ENCODE measurements at places on chromosomes 11 and 22. TPM values are rescaled to one million over a fixed set of nuclear protein-coding genes. Genes with fewer than 3 reads are reported as not detected.

GRCh38 chr11:66686100-66686785 lies 8.6 kb upstream of the RBM4B start:
- H3K4me3 ChIP-seq, result no peak overlapping the region
- H3K27ac ChIP-seq, result no peak overlapping the region
- no peaks in the 10 kb centered on the region for H3K36me3 ChIP-seq
- no peak for DNase-seq

DNA sequence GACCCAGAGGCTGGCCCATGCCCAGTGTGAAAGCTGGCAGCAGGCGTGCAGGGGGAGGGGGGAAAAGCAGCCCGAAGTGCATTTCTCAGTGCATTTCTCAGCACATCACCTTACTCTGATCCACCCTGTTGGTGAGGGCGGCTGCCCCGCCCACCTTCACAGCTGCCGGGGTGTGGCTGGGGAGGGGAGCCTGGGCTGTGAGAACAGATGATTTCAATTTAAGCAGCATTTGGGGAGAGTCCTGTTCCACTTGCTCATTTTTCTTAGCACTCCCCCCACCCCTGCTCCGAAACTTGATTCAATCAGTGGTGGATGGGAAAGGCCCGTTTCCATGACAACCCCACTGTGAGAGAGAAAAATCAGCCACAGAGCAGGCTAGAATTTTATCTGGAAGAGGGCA lies 84.8 kb downstream of the SNX19 start:
- no peaks in the 10 kb centered on the region for H3K27me3 ChIP-seq
- H3K4me3 ChIP-seq, result no peak overlapping the region
- peaks cover 24% of the 10 kb centered on the region for H3K4me1 ChIP-seq

DNA sequence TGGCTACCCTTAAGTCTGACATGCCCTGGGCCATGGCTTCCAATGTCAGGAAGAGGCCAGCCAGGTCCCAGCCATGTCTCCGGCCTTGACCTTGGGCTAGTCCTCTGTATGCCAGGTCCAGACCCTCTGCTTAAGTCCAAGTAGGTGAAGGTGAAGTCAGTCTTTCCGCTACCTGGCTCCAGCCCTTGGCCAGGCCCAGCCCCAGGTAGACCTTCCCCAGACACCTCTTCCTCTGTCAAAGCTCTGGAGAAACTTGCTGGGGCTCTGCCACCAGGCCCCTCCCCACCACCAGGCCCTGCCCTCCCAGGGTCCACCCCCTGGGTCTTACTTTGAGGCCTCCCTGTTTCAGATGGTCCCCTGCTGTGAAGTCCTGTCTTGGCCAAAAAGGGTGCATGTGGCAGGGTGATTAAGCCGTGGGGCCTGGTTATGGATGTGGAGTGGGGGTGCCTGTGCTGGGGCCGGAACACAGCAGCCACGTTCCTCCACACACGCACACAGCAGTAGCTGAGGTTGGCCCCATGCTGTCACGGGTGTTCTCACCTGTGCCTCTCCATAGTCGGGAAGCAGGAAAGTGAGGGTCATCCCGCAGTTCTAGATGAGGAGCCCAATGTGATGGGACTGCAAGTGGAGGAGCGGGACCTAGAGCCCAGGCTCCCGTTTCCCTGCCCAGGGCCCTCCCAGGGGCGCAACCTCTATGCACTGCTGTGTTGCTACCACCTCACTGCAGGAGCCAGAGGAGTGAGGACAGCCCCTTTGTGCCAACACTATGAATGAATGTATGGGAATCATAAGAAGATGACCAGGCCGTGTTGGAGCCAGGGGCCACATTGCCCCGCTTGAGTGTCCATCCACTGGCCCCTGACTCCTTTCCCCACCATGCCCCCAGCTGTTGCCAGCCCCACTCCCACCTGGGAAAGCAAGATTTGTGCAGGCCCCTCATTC lies 72.2 kb downstream of the LINC01488 start:
- H3K27ac ChIP-seq, result no peak overlapping the region
- H3K4me3 ChIP-seq, result no peak overlapping the region
- no peaks in the 10 kb centered on the region for H3K4me1 ChIP-seq
- no peak for DNase-seq
- H3K27me3 ChIP-seq, result no peaks in the 10 kb centered on the region

DNA sequence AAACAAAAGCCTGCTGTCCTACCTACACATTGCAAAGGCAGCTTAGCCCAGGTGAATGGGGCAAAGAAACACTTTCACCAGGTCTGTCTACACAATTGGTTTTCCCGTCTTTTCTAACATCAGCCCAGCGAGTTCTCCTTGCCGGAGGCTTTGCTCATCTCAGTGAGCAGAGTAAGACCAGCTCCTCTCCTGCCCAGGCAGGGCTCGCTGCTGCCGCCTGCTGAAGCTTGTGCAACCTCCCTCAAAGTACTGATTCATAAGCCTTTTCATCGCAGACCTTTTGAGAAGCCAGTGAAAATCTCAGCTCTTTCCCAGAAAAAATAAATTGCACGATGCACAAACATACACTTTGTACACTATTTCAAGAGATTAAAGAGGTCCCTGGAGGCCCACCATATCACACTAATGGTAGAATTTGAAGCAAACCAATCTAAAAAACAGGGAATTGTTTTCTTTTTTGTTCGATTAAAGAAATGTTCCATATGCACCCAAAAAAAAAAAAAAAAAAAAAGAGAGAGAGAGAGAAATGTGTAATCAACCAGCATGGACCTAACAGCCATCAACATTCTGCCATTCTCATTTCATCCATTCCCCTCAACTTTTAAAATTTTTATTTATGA lies 328.1 kb upstream of the MPPED2 start:
- DNase-seq, result peak; percentile 52
- no peaks in the 10 kb centered on the region for H3K27me3 ChIP-seq
- no peak overlapping the region for H3K27ac ChIP-seq
- H3K4me1 ChIP-seq, result no peaks in the 10 kb centered on the region
- no peak overlapping the region for H3K4me3 ChIP-seq
- H3K36me3 ChIP-seq, result no peaks in the 10 kb centered on the region

DNA sequence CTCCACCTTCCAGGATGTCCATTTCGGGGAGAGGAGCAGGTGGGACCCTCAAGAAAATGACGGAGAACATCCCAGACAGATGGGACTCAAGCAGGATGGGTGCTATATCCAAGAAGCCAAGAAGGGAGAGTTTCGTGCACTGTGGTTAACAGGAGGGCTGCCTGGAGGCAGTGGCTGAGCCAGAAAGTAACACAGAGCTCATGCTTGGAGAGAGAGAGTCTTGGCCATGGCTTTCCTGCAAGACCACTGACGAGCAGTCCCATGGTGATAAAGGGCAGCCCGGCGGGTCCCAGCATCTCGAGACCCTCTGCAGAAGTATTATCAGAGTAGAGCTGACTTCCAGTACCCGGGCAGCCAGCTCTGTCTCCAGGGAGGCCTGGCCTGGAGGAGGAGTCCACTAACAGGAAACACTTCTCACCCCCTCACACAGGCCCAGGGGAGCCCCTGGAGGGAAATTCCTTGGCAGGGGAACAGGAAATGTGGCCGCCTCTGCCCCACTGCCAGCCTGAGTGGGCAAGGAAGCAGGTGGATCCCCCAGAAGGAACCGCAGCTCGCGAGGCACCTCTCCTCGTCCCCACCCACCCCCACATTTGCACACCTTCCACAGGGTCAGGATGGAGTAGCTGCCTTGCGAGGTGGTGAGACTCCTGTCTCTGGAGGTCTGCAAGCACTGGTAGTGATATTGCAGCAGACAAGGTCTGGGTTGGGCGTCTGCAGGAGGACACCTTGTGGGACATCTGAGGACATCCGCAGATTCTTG lies 32.2 kb downstream of the CYTH4 start:
- H3K4me3 ChIP-seq, result no peak overlapping the region
- H3K27me3 ChIP-seq, result no peaks in the 10 kb centered on the region
- no peak overlapping the region for H3K27ac ChIP-seq
- H3K36me3 ChIP-seq, result no peaks in the 10 kb centered on the region
- peaks cover 35% of the 10 kb centered on the region for H3K4me1 ChIP-seq

DNA sequence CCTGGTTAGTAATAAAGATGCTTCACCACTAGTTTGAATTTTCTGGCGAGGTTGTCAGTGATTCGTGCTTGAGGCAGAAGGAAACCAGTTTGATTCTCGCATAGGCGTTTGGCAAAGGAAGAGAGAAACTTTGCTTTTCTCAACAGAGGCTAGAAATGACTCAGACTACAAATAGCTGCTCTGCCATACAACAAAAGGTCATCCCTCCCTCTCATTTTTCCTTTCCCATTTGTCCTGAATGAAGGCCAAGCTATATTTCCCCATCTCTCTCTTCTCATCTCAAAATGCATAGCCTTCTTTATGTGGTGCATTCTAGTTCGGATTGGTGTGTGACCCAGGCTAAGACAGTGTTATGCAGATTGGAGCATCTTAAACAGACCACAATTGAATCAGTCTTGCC lies 741.4 kb downstream of the NTM start:
- H3K4me3 ChIP-seq, result no peak overlapping the region
- peak; percentile 58 for DNase-seq
- no peak overlapping the region for H3K27ac ChIP-seq
- H3K36me3 ChIP-seq, result no peaks in the 10 kb centered on the region
- H3K27me3 ChIP-seq, result peaks cover 11% of the 10 kb centered on the region

GRCh38 chr11:129976328-129976727 lies 26.3 kb downstream of the PRDM10 start:
- H3K4me3 ChIP-seq, result no peak overlapping the region
- no peaks in the 10 kb centered on the region for H3K27me3 ChIP-seq
- H3K27ac ChIP-seq, result no peak overlapping the region
- no peaks in the 10 kb centered on the region for H3K4me1 ChIP-seq
- DNase-seq, result no peak

TCN2 gene
- 1.8 TPM for total RNA-seq

DNA sequence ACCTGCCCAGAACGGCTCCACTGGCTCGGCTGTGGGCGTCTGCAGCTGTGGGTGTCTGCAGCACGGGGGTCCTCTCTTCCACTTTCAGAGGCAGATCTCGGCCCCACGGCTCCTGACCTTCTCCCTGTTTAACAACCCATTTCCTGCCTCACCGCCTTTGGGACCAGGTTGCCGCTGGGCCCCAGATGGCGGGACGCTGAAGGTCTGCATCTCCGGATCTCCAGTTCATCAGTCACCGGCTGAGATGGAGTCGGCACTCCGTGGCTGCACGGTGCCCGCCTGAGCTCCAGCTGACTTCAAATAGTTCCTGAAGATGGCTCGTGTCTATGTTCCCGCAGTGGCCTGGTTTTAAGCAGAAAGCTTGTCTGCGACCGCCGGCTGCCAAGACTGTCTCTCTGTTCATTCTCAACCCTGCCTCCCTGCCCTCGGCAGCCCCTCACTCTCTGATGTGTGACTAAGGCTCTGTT lies 475.9 kb downstream of the BRD1 start:
- no peaks in the 10 kb centered on the region for H3K4me1 ChIP-seq
- H3K36me3 ChIP-seq, result no peaks in the 10 kb centered on the region
- no peak overlapping the region for H3K27ac ChIP-seq
- no peaks in the 10 kb centered on the region for H3K27me3 ChIP-seq
- no peak overlapping the region for H3K4me3 ChIP-seq
- peak; percentile 43 for DNase-seq

DNA sequence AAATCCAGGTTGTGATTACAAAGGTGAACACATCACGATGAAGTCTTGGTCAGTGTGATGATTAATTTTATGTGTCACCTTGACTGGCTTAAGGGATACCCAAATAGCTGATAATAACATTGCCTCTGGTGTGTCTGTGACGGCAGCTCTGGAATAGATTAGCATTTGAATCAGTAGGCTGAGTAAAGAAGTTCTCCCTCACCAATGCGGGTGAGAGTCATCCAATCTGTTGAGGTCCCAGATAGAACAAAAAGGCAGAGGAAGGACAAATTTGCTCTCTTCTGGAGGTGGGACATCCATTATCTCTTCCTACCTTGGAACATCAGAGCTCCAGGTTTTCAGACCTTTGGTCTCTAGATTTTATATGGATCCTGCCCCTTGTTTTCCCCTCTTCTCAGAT lies 856.2 kb upstream of the CCDC90B start:
- no peak overlapping the region for H3K4me3 ChIP-seq
- no peaks in the 10 kb centered on the region for H3K4me1 ChIP-seq
- H3K27me3 ChIP-seq, result no peaks in the 10 kb centered on the region
- DNase-seq, result no peak

TBX10 gene
- total RNA-seq, result not detected

TUB gene
- total RNA-seq, result 0.29 TPM

DNA sequence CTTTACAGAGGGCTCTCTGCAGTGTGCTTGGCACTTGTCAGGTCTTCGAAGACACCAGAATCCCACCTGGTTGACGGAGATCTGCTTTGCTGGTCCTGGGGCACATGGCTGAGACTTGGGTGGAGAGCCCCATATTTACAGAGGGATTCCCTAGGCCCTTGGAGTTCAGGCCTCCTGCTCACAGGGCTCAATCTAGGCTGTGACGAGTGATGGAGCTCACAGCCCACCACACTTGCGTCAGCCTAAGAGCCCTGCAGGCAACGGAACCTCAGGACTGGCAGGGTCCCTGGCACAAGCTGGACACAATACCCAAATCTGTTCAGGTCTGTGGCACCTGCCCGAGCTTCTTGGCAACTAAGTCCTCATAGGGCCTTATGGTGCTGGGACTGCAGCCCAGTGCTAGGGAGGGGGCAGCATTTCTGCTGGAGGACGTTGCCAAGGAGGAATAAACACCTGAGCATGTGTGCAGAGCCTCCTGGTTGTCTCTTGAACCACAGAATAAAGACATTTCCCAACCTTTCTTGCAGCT lies 59.1 kb downstream of the KCNC1 start:
- no peaks in the 10 kb centered on the region for H3K4me1 ChIP-seq

DNA sequence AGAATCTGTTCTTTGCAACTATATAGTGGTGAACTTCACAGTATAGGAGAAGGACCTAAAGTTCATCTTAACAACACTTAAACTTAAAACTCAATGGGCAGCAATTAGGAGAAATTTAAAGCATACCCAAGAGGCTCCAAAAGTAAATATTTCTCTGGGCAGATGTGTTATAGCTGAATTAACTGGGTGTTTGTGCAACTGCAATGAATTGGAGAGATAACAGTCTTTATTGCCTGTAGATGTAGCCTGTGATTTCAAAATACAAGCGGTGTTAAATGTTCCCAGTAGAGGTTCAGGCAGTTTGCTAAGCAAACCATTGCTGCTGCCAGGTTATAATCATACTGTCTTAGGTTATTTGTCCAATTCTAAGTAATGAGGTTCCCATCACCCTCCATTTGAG lies 294.1 kb upstream of the MTNR1B start:
- no peak overlapping the region for H3K27ac ChIP-seq
- H3K4me3 ChIP-seq, result no peak overlapping the region
- H3K36me3 ChIP-seq, result no peaks in the 10 kb centered on the region
- H3K4me1 ChIP-seq, result no peaks in the 10 kb centered on the region
- DNase-seq, result no peak
- no peaks in the 10 kb centered on the region for H3K27me3 ChIP-seq
